ENCODE measurements at places on chromosomes 7 and 10.
A peak's percentile ranks its signal among the peaks of the same experiment; 100 is the strongest.

DNA sequence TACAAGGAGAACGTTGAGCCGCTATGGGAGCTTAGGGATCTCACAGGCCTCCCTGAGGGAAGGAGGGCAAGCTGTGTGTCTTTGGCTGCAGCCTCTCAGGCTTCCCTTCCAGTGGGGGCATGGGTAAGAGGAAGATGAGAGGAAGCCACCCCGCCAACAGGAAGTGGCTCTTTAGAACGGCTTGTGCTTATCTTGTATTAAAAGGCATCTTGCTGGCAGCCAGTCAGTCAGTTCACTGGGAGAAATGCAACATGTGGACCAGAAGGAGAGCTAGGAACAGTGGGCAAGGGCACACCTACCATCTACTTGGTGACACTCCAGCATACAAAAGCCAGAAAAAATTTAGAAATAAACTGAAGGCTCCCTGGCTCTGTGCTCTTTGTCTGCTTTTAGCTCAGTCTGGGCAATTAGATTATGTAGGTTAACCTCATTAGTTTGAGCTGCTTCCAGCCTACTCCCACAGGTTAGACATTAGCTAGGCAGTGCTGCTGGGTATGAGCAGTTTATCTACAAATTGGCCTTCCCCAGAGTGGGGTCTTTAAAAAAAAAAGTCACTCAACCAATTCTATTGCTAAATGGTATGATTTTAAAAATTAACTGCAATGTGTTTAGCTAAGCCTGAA lies 595.9 kb downstream of the KCNMA1 start:
- no peak for DNase-seq

DNA sequence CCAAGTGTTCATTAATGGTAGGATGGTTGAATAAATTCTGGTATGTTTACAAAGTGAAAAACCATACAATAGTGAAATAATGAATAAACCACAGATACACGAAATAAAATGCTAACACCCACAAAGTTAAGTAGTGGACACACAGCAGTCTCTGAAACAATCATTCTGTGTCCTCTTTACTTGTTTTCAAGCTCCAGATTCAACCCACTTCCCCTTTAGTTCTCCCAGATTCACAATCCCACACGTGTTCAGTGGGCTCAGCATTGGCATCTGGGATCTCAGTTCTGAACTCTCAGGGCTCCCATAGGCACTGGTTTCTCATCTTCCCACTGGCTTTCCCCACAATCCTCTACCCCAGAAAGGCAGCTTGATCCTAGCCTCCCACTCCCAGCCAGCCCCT lies 44.9 kb downstream of the SEM1 start:
- no peak for DNase-seq

GRCh38 chr10:79322616-79323543 lies 24.4 kb upstream of the PPIF start:
- peak; percentile 37 for DNase-seq

- no peak for DNase-seq
These were observed 47.6 kb downstream of the TSPAN15 start for GRCh38 chr10:69498711-69499471.

DNA sequence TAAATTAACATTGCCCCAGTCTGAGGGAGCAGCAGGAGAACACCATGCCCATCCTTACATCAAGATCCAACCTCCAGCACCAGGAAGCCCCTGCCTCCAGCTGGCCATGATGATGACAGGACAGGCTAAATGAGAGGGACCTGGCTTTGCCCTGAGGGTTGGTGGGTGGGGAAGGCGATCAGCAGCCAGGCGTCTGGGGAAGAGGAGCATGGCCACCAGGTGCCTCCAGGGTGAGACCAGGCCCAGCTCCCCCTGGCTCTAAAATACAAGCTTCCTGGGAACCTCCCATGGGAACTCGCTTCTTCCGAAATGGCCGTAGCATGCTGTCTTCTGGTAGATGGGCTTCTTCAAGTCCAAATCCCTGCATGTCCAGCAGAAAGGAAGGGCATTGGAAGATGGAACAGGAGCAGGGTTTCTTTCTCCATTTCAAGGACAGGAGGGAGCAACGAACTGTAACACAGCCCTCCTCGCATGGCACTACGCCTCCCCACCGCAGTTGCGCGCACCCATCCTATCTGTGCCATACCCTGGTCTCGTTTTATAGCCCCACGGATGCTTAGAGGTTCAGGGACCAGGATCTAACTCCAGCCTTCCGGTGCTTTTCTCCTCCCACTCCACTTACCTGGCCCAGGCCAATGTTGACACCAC lies 15.8 kb downstream of the MAT1A start:
- no peak for DNase-seq

DNA sequence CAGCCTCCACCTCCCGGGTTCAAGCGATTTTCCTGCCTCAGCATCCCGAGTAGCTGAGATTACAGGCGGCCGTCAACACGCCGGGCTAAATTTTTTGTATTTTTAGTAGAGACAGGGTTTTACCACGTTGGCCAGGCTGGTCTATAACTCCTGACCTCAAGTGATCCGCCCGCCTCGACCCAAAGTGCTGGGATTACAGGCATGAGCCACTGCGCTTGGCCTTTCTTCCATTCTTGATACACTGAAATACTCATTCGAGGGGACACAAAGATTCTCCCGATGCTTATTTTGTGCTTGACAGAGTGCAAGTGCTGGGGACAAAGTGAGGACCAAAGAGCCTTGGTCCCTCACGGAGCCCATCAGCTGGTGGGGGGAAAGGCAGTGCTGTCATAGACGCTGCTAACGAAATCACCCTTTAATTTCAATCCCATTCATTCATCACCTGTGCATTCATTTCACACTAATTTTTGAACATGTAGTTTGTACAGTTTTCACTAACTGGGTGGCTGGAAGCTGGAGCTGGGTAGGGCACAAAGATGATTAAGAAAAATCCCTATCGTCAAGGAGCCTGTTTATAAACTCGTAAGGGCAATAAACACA lies 621 bp upstream of the FAM133B start:
- DNase-seq = no peak

GRCh38 chr10:71608819-71609768 lies 110.5 kb downstream of the C10orf105 start:
- DNase-seq = peak; percentile 60

GRCh38 chr7:23662124-23662983 lies 17.6 kb upstream of the FAM221A start:
- no peak for DNase-seq

GRCh38 chr10:55966101-55966500 lies 395.0 kb downstream of the ZWINT start:
- no peak for DNase-seq

DNA sequence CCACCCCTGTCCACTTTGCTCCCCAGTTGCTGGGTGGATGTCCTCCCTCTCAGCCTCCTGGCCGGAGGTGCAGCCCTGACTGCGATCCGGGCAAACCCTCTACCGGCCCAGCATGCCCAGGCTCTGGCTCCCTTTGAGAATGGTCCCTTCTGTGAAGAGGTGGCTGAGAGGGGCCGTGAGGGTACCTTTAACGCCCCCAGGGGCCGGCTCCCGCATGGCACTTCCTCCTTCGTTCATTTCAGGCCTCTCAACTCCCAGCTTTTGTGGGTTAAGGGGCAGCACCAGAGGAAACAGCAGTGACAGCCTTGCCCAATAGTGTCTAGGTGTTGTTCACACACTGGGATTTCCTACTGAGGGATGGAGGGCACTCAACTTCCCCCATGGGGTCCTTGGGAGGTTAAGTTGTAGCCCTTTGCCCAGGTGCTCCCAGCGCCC lies 33.2 kb upstream of the HABP2 start:
- no peak for DNase-seq

DNA sequence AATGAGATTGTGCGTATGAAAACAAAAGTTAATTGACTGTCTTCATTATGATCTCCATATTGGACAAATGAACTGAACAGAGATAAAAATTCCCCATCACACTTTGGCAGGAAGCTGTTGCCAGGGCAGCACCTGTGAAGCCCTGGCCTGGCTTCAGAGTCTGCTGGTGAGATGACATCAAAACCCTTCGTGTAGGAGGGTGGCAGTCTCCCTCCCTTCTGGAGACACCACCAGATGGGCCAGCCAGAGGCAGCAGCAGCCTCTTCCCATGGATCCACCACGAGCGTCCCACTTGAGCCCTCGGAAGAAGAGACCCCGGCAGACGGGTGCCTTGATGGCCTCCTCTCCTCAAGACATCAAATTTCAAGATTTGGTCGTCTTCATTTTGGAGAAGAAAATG lies at the start of gene DNTT:
TSS of gene DNTT (plus strand) at position 205 of the 400 bp plus-strand sequence. CDS start at position 269, 64 bp downstream.
- no peak for DNase-seq

GRCh38 chr7:5064391-5065106 lies 18.9 kb downstream of the RBAK start:
- DNase-seq = no peak

DNA sequence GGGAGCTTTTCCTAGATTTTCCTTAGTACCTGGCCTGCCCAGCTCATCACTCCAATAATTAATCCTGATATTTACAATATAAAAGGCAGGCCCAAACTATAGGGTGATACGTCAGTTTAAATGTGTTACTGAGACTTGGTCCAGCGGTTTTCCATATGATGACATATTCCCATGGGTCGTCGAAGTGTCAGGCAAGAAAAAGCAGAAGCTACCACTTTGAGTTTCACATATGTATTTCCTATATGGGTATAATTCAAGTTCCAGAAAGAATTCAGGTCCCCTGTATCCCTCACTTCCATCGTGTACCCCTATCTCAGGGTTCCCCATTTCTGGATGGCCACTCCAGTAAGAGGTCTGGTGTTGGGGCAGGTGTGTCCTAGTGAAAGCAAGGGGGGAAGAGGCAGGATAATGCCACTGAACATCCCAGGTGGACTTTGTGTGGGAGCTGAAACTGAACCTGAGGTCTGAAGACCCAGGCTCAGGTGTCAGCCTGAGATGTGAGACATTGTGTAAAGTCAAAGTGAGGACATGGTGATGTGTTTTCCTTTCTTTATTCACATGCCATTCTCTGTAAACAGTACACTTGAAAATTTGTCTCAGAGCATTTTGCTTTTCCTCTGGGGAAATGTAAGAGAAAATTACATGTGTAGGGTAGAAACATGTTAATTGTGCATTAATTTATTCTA lies 167.8 kb downstream of the PLXDC2 start:
- no peak for DNase-seq

GRCh38 chr7:22378199-22378980 lies 21.4 kb upstream of the RAPGEF5 start:
- DNase-seq = peak; percentile 65

GRCh38 chr10:12697764-12698163 lies 303.7 kb downstream of the CCDC3 start:
- DNase-seq = no peak

DNA sequence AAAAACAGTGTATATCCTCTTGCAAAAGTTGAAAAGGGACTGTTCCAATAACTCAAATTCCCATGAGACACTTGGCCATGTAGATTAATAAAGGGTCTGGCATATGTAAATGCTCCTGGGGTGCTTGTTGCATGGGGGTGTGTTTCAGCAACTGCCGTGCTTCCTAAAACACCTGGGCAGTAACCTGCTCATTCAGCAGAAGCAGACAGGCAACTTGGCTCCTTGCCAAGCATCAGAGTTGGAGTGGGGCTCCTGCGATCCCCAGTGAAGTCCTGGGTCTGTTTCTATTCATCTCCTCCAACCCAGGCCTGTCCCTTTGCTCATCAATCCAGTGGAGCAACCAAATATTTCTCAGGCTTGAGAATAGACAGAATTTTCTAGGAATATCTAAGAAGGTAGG lies 42.2 kb upstream of the ADAM12 start:
- no peak for DNase-seq

GRCh38 chr10:18097524-18097923 lies 42.7 kb upstream of the CACNB2 start:
- DNase-seq = no peak

GRCh38 chr7:79785556-79785955 lies 332.1 kb upstream of the MAGI2 start:
- no peak for DNase-seq

- no peak for DNase-seq
These were observed 57.7 kb downstream of the MAD1L1 start for GRCh38 chr7:2175091-2175490.

DNA sequence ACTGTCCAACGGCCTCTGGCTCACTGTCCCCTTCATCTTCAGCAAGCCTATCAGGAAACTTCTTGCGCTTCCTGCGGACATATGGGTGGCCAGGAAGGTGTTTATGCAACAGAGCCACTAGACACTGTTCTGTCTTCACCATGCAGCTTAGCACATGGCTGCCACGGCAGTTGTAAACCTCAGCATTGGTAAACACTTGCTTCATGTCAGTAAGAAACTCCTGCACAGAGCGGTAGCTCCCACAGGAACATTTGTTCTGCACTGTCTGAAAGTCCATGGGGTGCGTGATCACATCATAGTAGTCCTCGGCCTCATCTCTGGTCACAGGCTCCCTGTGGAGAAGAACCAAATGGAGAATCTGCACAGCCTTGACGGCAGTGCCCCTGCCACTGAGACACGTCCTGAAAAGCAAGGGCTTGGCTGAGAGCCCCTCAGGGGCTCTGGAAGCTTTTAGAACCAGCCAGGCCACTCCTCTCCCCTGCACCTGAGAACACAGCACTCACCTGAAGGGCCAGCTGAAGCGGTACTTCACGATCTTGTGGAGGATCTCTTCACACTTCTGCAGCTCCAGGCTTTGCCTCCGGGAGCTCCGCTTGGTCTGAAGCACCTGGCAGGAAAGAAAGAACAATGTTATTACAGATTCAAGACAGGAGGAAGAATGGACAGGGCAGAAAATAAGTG lies 8.8 kb downstream of the FZD9 start:
- DNase-seq = no peak

GRCh38 chr7:44618753-44619152 lies 12.3 kb downstream of the OGDH start:
- DNase-seq = peak; percentile 68

DNA sequence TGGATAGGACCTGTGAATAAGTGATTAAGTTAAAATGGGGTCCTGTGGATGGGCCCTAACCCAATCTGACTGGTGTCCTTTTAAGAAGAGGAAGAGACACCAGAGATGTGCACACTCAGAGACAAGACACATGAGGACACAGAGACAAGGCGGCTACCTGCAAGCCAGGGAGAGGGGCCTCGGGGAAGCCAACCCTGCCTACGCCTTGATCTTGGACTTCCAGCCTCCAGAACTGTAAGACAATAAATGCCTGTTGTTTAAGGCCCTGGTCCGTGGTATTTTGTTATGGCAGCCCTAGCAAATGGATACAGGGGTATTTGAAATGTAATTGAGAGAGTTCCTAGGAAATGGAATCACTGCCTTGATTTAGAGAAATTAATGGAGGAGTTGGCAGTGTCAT lies 225.3 kb downstream of the SKAP2 start:
- DNase-seq = no peak

GRCh38 chr10:11823122-11823988 lies at the start of gene PROSER2:
TSS of gene PROSER2 (plus strand) at chr10:11823356. CDS start at chr10:11852078, 28,722 bp downstream.
- DNase-seq = peak; percentile 76

- DNase-seq = peak; percentile 27
These were observed 136.3 kb upstream of the TMEM72 start for GRCh38 chr10:44774676-44775401.

- no peak for DNase-seq
These were observed 121.3 kb downstream of the RGS10 start for GRCh38 chr10:119420950-119421875.

GRCh38 chr7:45482451-45482850 lies 91.7 kb upstream of the ADCY1 start:
- no peak for DNase-seq

- DNase-seq = no peak
These were observed 17.8 kb upstream of the CCNJ start for GRCh38 chr10:96025566-96025965.
